ENCODE measurements at places on chromosomes 7 and 10. TPM values are rescaled to one million over a fixed set of nuclear protein-coding genes. Genes with fewer than 3 reads are reported as not detected.

DNA sequence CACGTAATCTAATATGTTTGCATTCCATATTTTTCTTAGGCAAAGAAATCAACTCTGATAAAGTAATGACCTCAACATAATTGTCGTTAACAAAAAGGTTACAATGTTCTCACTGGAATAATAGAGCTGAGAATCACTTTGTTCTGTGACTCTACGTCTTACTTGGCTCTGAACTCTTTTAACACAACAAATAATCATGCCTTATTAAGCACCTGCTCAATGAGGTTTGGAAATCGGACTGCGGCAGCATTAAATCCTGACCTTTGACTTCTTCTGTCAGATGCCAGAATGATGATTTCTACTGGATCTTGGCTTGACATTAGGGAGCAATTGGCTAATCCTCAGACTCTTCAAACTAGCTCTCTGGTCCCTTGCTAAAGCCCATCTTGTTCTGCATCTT, 233.6 kb downstream of the SEMA3D start:
- no peak for DNase-seq

DNA sequence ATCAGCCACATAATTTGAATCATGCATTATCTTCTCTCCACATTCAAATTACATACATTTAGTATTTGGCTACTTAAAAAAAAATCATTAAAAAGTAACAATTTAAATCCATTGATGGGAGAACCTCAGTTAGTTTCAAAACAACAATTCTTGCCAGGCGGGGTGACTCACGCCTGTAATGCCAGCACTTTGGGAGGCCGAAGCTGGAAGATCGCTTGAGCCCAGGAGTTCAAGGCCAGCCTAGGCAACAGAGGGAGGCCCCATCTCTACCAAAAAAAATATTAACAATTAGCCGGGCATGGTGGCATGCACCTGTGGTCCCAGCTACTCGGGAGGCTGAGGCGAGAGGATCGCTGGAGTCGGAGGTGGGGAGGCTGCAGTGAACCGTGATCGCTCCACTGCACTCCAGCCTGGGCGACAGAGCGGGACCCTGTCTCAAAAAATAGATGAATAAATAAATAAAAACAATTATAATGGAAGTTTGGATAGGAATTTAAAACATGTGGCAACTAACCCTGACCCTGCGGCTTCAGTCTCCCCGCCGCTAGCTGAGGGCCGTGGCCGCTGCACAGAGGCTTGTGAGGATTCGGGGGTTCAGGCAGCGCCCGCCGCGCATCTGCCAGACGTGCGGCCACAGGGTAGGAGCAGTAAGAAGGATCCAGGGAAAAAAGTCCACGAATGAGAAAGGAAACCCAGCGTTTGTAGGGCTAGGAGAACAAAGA, 1.1 kb upstream of the CSGALNACT2 start:
- no peak for DNase-seq

DNA sequence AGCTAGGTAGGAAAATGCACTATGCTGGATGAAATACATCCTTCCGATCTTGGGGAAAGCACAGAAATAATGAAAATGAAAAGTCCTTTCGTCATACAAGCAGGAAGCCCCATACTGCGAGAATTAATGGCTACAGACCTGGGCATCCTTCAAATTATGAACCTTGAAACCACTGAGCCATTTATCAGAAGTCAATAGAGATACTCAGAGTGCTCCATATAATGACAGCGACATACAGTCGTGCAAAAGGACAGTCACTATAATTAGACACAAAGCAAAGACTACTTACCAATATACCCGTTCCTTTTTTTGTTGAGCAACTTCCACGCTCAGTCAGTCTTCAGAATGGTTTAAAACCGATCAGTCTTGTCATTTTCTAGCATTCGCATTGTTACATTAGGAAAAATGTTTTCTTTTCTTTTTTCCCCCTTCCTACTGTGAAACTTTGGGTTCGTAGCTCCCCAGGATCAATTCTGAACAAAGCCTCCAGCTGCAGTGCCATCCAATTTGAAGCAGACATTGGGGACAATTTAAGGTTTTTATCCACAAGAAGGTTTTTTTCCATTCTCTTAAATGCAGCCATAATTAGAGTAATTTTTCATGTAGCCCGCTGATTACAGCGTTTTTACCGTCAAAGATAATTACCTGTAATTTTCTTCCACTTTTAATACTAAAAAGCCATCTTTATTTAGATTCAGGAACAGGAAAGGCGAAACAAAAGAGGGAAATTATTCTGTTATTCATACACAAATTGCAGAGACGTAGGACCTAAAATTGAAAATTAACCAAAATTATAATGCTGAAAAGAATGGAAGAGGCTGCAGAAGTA, 6.4 kb downstream of the DLX6 start:
- no peak for DNase-seq

Gene ACTR3C
- 4.2 TPM for polyA plus RNA-seq

GRCh38 chr7:122902751-122903495, 16.7 kb upstream of the CADPS2 start:
- DNase-seq, result no peak

DNA sequence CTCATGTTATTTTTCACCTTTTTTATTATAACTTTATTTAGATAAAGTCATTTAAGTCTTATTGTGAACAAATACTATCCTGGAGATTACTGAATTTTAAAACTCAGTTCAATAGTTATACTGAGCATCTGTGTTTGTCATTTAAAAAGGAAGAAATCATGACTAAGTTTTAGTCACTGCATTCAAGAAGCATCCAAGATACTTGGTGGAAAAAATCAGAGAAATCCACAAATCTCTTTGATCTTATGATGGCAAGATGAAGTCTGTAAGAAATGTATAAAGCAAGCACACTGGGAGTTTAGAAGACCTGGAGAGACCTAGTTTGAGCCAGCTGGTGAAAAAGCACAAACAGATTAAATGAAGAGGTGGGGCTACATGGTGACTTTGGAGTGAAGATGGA, 529.8 kb upstream of the IGFBP3 start:
- DNase-seq, result no peak

- DNase-seq, result no peak
These were observed 124.2 kb upstream of the MKLN1 start for GRCh38 chr7:131203291-131203976.

- no peak for DNase-seq
These were observed 226.4 kb downstream of the MAGI2 start for GRCh38 chr7:79227044-79227443.

Gene RET
- 1.4 TPM for polyA plus RNA-seq

- no peak for DNase-seq
These were observed 57.8 kb upstream of the WIPF3 start for GRCh38 chr7:29748286-29749099.

GRCh38 chr10:77049146-77049545, 588.5 kb downstream of the KCNMA1 start:
- no peak for DNase-seq

Gene CDK14
- polyA plus RNA-seq, result 30.2 TPM

GRCh38 chr7:75953931-75954330, 39.0 kb downstream of the POR start:
- no peak for DNase-seq

- no peak for DNase-seq
These were observed 84.0 kb downstream of the GATA3 start for GRCh38 chr10:8138471-8138870.

DNA sequence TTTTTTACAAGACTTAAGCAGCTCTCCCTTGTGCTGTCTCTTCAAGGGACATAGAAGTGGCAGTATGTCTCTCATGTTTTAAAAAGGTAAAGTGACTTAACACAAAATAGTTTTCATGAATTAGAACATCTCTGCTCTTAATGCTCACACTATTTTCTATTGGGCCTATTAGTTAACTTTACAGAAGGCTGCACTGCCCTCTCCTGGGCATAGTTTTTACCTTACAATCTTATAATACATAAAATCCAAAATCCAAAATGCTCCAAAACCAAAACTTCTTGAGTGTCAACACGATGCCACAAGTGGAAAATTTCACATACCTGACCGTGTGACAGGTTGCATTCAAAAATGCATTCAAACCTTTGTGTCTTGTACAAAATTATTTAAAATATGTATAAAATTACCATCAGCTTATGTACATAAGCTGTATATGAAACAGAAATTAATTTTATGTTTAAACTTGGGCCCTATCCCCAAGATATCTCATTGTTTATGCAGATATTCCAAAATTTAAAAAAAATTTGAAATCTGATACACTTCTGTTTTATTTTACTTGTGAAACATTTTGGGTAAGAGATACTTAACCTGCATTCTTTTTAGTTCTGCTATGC, 25.8 kb downstream of the TES start:
- DNase-seq, result no peak

DNA sequence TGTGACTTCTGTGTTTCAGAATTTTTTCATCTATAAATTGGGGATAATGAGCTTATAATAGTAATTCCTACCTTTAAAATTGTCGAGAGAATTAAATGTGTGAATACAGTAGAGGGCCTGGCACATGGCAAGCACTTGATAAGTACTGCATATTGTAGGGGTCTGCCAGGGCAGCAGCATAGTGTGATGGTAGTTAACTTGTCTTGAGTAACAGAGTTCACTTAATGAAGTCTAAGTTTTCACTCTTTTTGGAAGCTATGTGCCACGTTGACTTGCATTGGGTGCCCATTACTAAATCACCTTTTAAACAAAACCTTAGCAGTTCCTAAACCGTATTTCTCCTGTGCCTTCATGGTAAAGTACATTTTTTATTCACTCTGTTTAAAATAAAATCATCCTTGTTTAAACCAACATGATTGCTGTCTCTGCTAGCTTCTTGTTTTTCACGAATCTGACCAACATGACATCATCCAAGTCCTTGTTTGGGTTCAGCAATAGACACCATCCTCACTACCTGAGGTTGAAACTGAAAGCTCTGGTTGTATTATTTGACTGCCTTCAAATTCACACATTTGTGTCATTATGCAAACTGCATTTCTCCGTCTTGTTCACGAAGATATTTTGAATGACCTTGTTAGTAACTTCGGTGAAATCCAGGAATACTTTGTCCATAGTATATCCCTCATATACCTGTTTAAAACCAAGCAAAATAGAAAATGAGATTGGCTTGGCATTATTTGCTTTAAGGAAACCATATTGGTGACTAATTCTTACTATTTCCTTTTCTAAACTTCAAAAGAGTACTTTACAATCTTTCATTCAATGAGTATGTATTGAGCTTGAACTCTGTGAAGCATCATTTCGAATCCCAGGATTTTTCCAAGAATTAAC, 340.2 kb downstream of the SUGCT start:
- DNase-seq, result no peak

Gene GIMAP4
- 83.2 TPM for polyA plus RNA-seq

Gene MRPS17
- polyA plus RNA-seq, result 14.5 TPM

- DNase-seq, result no peak
These were observed 515.9 kb downstream of the GRID1 start for GRCh38 chr10:85850736-85851135.

DNA sequence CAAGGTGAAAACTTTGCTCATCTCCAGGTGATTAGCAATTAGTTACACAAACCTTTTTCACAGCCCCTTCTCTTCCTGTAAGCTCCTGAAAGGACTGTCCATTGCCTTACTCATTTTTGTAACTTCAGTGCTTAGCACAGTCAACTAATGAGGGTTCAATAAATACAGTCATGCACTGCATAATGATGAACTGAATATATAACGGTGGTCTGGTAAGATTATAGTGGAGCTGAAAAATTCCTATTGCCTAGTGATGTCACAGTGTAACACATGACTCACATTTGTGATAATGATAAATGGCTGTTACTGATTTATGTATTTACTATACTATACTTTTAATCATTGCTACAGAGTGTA, 12.9 kb upstream of the FAM133B start:
- no peak for DNase-seq

GRCh38 chr7:7617550-7617949, 23.0 kb upstream of the UMAD1 start:
- no peak for DNase-seq

DNA sequence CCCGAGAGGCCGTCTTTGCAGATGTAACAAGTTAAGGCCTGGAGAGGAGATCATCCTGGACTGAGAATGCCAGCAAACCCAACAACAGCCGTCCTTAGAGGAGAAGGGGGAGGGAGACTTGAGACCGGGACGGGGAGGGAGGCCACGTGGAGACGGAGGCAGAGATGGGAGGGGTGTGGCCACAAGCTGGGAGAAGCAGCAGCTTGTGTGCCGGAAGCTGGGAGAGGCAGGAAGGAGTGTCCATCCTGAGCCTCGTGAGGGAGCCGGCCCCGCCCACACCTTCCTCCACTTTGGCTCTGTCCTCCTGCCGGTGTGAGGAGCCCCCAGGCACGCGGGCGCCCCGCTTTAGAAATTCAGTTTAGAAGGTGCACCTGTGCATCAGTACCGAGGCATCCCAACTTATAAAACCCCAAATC, 95.7 kb downstream of the DNAJB6 start:
- no peak for DNase-seq
